ENCODE measurements at places on chromosomes 16 and 17.

- no peak for DNase-seq
Observed at GRCh38 chr16:86355531-86355930, 154.8 kb upstream of the FOXF1 start.

- DNase-seq = no peak
Observed at GRCh38 chr16:87939562-87940423, 3.5 kb upstream of the CA5A start.

GRCh38 chr17:81419319-81419885, 24.1 kb downstream of the BAHCC1 start:
- no peak for DNase-seq

DNA sequence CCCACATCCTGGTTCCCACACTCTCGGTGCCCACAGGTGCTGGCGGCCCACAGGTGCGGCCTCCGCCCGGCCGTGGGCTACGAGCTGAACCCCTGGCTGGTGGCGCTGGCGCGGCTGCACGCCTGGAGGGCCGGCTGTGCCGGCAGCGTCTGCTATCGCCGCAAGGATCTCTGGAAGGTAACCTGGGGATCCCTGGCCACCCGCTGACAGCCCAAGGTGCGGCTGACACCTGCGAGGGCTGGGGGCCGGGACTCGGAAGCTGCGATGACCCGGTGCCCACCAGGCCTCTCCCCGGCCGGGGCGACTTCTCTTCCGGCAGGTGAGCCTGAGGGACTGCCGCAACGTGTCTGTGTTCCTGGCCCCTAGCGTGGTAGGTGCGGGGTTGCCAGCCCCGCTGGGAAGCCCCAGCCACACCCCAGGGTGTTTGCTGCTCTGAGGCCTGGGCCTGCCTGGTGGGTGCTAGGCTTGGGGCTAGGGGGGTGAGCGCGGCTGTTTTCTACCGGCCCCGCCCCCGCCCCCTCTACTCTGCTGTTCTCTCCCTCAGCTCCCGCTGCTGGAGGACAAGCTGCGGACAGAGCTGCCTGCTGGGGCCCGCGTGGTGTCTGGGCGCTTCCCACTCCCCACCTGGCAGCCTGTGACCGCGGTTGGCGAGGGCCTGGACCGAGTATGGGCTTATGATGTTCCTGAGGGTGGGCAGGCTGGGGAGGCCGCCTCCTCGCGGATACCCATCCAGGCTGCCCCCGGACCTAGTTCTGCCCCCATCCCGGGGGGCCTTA, 1.0 kb downstream of the ANTKMT start:
- DNase-seq = no peak

DNA sequence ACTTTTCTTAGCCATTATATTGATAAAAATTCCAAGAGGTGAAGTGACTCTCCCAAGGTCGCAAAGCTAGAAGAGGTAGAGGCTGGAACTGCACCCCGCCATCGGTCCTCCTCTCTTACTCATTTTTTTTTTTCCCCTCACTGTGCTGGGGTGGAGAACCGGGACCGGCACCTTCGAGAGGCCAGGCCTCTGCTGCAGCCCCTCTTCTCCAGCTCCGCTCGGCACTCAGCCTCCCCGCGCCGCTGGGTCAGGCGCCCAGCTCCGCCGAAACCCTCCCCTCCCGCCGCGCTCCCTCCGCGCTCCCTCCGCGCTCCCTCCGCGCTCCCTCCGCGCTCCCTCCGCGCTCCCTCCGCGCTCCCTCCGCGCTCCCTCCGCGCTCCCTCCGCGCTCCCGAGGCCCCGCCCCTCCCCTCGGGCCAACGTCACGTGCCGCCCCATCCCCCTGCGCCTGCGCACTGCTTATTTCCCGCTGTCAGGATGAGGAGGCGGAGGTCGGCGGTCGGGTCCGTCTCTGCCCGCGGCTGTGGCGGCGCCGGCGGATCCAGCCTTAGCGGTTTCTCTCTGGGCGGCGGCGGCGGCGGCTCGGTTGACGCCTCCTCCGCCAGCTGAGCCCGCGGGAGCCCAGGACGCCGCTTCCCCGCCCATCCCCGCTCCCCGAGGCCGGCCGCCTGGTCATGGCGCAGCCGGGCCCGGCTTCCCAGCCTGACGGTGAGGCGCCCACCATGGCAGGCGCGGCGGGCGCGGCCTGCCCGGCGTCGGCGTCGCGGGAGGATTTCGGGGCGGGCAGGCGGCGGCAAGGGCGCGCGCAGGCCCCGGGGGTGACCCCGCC, at the start of gene RABEP1:
Gene RABEP1 (plus strand): TSS at position 471 of the 828 bp plus-strand sequence. CDS start 203 bp downstream, at position 674.
- peak; percentile 93 for DNase-seq

GRCh38 chr17:59892924-59893675, at the start of the genes RPS6KB1 and TUBD1:
TSS of gene RPS6KB1 (plus strand) at chr17:59893121. CDS start at chr17:59893185, 64 bp downstream.
TSS of gene TUBD1 (minus strand) at chr17:59892943. CDS start at chr17:59891002, 1,941 bp downstream.
- peak; percentile 95 for DNase-seq

- no peak for DNase-seq
Observed at GRCh38 chr17:63702721-63703015, 2.7 kb upstream of the LIMD2 start.

DNA sequence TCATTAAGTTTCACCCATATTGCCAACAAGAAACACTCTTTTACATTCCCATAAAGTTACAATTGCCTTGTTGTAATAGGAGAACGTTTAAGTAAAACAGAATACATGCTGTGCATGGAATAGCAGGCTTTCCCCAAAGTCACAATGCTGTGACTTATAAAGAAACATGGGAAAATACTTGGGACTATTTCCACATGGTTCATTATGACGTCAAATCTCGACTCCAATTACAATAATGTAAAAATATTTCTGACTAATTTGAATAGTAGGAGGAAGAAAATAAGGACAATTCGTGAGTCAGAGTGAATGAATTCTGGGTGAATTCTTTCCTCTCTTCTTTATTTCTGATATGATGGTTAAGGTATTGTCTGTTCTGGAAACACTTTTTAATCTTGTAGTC, 52.8 kb downstream of the CDH11 start:
- no peak for DNase-seq

- no peak for DNase-seq
Observed at GRCh38 chr17:59764292-59764741, 56.9 kb downstream of the VMP1 start.

GRCh38 chr17:82152556-82153294, 54.7 kb upstream of the FASN start:
- no peak for DNase-seq

DNA sequence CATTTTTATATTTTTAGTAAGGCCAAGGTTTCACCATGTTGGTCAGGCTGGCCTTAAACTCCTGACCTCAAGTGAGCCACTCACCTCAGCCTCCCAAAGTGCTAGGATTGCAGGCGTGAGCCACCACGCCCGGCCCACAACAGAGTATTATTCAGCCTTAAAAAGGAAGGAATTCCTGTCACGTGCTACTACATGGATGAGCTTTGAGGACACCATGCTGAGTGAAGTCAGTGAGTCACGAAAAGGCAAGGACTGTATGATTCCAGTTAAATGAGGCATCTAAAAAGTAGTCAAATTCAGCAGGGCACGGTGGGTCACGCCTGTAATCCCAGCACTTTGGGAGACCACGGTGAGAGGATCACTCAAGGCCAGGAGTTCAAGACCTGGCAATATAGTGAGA, 9.7 kb downstream of the CSF3 start:
- DNase-seq = no peak

- no peak for DNase-seq
Observed at GRCh38 chr16:87984632-87985267, 33.5 kb downstream of the BANP start.

GRCh38 chr17:12457493-12457892, 208.2 kb upstream of the MYOCD start:
- DNase-seq = no peak
